Stimulated activated CD4-positive, alpha-beta T cell treated with anti-CD3 and anti-CD28 coated beads, Interleukin-15, amount 100 ng/mL, for 1 hour (primary cell): ENCODE measurements at places on chromosomes 7 and 10.

- no peak for DNase-seq
These were observed 226.4 kb upstream of the KLF14 start for GRCh38 chr7:130960208-130960988.

GRCh38 chr7:135994466-135995205 is 17.5 kb upstream of the MTPN start:
- no peak for DNase-seq

DNA sequence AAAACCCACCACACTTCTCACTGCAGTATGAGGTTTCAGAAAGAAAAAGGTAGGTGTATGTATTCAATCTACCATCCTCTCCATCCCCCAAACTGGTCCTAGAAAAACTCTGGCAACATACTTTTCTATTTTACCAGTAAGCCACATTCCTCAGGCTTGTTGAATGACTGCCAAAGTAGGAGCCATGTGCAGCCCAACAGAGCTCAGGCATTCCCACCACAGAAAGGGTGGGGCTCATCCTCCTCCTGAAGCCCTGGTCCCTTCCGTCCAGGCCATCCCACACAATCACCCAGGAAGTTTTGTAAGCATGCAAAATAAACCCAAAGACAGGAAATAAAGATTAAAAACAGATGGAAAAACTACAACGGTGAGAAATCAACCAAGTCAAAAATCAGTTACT is 57.2 kb downstream of the MAD1L1 start:
- no peak for DNase-seq

- DNase-seq: no peak
These were observed 36.1 kb downstream of the NET1 start for GRCh38 chr10:5448333-5449001.

GRCh38 chr7:154744256-154744860 is 258.6 kb downstream of the PAXIP1 start:
- no peak for DNase-seq

GRCh38 chr10:69963835-69964710 is 88.6 kb upstream of the MACROH2A2 start:
- no peak for DNase-seq

GRCh38 chr7:94439893-94440381 is 45.2 kb downstream of the COL1A2 start:
- no peak for DNase-seq

- DNase-seq: no peak
These were observed 568.5 kb downstream of the CALN1 start for GRCh38 chr7:71843676-71844075.

- DNase-seq: no peak
These were observed 32.9 kb downstream of the ENTPD1 start for GRCh38 chr10:95788830-95789229.

DNA sequence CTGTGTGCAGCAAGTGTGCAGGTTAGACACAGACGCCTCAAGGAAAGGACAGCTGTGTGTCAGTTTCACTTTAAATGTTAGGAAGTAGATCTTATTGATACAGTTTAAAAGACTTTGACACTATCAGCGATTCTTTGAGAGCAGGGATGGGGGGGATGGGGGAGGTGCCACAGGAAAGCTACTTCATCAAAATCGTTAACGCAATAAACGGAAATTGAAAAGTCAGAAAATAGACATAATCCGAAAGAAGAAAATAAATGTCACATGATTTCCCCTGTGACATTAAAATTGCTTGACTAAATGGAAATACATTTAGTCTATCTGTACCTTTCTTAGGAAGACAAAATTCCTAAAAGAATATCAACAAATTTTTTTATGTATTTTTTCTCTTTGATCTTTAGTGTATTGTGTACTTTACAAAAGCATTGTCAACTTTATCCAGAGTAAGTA is 476 bp upstream of the ZNF33B start:
- peak; percentile 11 for DNase-seq

- no peak for DNase-seq
These were observed 29.5 kb downstream of the CTNNA3 start for GRCh38 chr10:67666416-67667034.

GRCh38 chr7:128948976-128949760 is 11.4 kb downstream of the IRF5 start:
- no peak for DNase-seq

- no peak for DNase-seq
These were observed 116.7 kb downstream of the SGMS1 start for GRCh38 chr10:50506861-50507573.

DNA sequence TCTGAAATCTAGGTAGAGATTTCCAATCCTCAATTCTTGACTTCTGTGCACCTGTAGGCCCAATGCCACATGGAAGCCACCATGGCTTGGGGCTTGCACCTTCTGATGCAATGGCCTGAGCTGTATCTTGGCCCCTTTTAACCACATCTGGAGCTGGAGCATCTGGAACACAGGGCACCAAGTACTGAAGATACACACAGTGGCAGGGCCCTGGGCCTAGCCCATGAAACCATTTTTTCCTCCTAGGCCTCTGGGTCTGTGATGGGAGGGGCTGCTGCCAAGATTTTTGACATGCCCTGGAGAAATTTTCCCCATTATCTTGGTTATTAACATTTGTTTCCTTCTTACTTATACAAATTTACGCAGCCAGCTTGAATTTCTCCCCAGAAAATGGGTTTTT is 39.1 kb downstream of the GCC1 start:
- no peak for DNase-seq

DNA sequence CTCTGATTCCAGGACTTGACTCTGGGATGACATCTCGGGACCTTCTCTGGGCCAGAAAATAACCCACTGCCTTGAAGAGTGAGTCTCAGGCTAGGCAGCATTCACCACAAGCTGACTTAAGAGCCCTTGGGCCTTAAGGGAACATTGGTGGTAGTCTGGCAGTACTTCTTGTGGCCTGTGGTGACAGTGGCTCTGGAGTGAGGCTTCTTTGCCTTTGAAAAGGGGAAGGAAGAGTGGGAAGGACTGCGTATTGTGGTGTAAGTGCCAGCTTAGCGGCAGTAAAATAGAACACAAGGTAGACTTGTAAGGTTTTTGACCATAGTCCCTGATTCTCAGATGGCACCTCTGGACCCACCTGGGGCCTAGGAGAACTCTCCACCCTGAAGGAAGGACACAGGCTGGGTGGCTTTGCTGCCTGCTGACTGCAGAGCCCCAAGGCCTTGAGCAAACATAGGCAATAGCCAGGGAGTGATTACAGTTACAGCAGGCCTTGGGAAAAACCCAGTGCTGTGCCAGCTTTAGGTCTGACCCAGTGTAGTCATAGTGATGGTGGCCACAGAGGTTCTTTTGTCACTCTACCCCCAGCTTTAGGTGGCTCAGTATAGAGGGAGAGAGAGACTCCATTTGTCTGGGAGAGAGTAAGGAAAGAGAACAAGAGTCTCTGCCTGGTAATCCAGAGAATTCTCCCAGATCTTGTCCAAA is 483.9 kb downstream of the SH2D4B start:
- no peak for DNase-seq

DNA sequence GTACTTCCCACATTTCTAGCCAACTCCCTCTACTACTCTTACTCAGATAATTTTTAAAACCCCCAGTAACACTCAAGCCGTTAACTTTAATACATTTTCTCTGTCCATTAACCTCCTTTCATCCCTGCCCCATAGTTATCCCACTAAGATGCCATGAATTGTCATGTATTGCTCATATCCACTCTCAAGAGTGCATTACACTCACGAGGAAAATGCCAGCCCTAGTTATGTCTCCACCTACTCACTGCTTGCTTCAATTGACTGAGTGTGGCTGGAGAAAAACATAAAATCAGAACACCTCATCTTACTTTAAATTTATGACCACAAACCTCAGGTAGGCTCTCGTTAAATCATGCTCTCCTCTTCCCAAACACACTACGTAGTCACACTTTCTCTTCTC is 324.1 kb upstream of the NPSR1 start:
- DNase-seq: no peak

DNA sequence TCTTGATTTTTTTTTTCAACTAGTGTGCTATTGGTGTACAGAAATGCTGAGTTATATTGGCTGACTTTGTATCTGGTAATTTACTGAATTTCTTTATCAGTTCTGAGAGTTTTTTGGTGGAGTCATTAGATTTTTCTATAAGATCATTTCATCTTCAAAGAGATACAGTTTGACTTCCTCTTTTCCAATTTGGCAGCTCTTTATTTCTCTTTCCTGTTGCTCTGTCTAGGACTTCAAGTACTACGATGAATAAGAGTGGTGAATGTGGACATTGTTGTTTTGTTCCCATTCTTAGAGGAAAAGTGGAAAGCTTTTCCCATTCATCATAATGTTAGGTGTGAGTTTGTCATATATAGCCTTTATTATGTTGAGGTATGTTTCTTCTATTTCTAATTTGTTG is 50.2 kb downstream of the LOXL4 start:
- DNase-seq: no peak

GRCh38 chr7:98511175-98511574 is 105.9 kb upstream of the NPTX2 start:
- no peak for DNase-seq

DNA sequence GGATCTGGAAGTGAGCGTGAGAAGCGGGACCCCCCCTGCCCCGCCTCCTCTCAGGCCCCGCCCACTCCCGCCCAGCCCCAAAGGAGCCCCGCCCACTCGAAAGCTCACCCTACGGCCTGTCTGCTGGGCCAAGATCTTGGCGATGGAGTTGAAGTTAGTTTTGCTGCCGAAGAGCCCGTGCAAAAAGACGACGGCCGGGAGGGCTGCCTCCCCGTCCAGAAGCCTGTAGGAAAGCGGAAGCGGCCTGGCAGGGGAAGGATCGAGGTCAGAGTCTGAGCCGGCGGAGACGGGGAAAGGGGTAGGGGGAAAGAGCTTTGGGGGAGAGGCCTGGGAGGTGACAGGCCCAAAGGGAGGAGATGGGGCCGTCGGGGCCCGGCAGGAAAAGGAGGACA is 386 bp downstream of the ABHD11 start:
- DNase-seq: peak; percentile 31
